Erythroblast (primary cell): ENCODE measurements at places on chromosomes 2 and 18.

- no peak for DNase-seq
Observed at GRCh38 chr2:96945014-96945413, 41.4 kb downstream of the FAM178B start.

GRCh38 chr2:30625701-30626100, 178.7 kb downstream of the LCLAT1 start:
- peak; percentile 69 for DNase-seq

DNA sequence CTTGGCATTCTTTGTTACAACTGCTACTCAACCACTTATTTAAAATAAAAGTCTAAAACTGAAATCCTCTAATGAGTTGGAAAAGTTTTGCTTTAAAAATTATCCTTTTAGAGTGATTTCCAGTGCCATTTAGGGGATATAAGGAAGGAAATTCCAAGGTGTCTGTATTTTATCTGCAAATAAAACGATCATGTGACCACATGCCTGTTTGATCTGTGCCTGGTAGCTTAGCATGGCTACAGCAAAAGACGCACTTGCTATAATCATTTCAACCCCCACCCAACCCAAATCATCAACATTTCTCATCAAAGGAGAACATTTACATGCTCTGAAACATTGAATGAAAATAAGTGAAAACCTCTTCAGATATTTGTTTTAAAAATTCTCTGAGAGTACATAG, 615.1 kb downstream of the IRS1 start:
- DNase-seq, result no peak

DNA sequence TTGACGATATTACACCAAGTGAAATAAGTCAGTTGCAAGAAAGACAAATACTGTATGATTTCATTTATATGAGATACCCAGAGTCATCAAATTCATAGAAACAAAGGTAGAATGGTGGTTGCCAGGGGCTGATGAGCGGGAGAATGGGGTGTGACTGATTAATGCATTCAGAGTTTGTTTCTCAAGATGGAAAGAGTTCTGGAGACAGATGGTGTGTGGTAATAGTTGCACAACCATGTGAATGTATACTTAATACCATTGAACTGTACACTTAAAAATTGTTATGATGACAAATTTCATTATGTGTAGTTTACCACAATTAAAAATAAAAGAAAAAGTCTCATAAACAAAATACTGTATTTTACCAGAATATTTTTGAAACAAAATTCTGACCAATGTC, 117.3 kb downstream of the PIGN start:
- no peak for DNase-seq

DNA sequence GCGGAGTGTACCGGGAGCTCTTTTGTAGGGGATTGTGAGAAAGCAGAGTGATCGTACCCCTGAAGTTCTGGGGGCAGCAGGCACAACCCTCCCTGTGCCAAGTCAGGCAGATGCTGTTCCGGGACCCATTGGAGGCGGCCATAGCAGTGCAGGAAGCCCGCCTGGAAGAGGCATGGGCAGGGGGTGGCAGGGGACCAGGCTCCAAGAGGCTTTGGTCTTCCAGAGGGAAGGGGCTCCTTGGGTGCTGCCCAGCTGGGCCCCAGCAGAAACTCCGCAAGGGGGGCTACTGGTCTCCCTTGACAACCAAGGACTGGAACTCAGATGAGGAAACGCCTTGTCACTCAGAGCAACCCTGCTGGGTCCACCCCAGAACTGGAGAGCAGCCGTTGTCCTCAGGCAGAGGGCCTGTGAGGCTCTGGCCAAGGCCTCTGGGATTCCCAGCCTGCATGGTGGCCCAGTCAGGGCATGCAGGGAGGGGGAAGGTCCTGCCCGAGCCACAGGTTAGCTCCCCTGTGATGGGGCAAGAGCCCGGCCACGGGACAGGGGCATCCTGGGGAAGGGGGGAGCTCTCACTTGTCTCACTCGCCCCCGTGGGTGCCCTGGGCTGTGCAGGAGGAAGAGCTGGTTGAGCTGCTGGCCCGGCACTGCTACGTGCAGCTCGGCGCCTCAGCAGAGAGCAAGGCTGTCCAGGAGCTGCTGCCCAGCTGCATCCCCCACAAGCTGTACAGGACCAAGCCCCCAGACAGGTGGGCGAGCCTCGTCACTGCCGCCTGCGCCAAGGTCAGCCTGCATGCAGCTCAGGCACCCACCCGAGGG, 21.0 kb upstream of the GPR17 start:
- no peak for DNase-seq

- DNase-seq, result no peak
Observed at GRCh38 chr2:74441690-74442482, at the start of gene RTKN. Gene RTKN, minus strand, starts transcription at chr2:74441937. Its CDS starts 121 bp downstream, at chr2:74441816.
